ENCODE measurements at places on chromosomes 16 and 17.

- no peaks in the 10 kb centered on the region for H3K27me3 ChIP-seq
- DNase-seq = no peak
- H3K4me3 ChIP-seq = peak overlapping the region; percentile 80
- H3K36me3 ChIP-seq = no peaks in the 10 kb centered on the region
These were observed 12.0 kb upstream of the RPL13 start for GRCh38 chr16:89548344-89549006.

DNA sequence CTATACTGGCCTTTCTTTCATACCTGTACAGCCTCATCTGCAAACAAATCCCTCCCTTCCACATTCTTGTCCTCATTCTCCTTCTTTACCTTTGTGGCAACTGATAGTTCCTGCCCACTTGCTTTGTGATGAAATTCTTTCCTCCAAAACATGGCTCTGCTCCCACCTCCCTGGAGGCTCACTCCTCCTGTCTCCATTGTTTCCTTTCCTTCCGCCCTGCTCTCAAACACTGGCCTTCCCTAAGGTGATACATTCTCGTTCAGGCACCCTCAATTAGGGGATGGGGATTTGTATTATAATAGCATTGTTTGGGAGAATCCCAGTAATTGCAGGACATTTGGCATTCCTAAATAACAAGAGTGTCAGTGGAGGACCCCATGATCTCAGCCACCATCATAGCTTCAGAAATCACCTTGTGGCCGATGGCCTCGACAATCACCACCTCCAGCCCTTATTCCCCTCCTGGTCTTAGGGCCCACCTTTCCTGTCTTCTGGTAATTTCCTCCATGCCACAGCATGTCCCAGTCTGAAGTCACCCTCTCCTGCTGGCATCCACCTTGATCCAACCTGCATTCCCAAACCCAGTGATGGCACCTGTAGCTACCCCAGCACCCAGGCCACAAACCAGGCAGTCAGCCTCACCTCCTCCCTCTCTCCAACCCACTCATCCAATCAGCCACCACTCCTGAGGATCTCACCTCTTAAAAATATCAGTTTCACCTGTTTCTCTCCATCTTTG lies 7.9 kb downstream of the UNC119 start:
- H3K4me1 ChIP-seq = peaks cover 25% of the 10 kb centered on the region
- H3K27me3 ChIP-seq = no peaks in the 10 kb centered on the region
- no peak for DNase-seq
- no peak overlapping the region for H3K27ac ChIP-seq
- no peak overlapping the region for H3K4me3 ChIP-seq

- no peak for DNase-seq
- H3K27me3 ChIP-seq = peaks cover 3% of the 10 kb centered on the region
- no peaks in the 10 kb centered on the region for H3K4me1 ChIP-seq
- no peaks in the 10 kb centered on the region for H3K36me3 ChIP-seq
- no peak overlapping the region for H3K27ac ChIP-seq
These were observed 293.1 kb downstream of the MAP2K4 start for GRCh38 chr17:12313786-12314185.

- no peaks in the 10 kb centered on the region for H3K36me3 ChIP-seq
- DNase-seq = no peak
- no peaks in the 10 kb centered on the region for H3K27me3 ChIP-seq
- no peak overlapping the region for H3K4me3 ChIP-seq
- peaks cover 11% of the 10 kb centered on the region for H3K4me1 ChIP-seq
These were observed 6.0 kb downstream of the BCL7C start for GRCh38 chr16:30887927-30888326.

- H3K4me3 ChIP-seq = no peak overlapping the region
- peaks cover 31% of the 10 kb centered on the region for H3K4me1 ChIP-seq
- no peak for DNase-seq
- no peak overlapping the region for H3K27ac ChIP-seq
These were observed 3.6 kb downstream of the FLYWCH1 start for GRCh38 chr16:2915196-2915929.

GRCh38 chr16:87101903-87102302 lies 215.3 kb downstream of the C16orf95 start:
- H3K4me1 ChIP-seq = no peaks in the 10 kb centered on the region
- no peak overlapping the region for H3K27ac ChIP-seq
- H3K4me3 ChIP-seq = no peak overlapping the region
- H3K36me3 ChIP-seq = no peaks in the 10 kb centered on the region
- DNase-seq = no peak

DNA sequence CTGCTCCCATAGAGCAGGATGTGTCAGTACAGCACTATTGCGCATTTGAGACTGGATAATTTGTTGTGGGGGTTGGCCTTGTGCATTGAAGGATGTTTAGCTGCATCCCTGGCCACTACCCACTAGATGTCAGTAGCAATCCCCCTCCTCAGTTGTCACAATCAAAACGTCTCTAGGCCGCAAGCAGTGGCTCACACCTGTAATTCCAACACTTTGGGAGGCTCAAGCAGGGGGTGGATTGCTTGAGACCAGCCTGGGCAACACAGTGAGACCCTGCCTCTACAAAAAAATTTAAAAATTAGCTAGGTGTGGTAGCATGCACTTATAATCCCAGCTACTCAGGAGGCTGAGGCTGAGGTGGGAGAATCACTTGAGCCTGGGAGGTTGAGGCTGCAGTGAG lies 48.4 kb downstream of the CENPV start:
- H3K4me3 ChIP-seq = no peak overlapping the region
- H3K36me3 ChIP-seq = peaks cover 54% of the 10 kb centered on the region
- peaks cover 11% of the 10 kb centered on the region for H3K4me1 ChIP-seq
- DNase-seq = peak; percentile 43

DNA sequence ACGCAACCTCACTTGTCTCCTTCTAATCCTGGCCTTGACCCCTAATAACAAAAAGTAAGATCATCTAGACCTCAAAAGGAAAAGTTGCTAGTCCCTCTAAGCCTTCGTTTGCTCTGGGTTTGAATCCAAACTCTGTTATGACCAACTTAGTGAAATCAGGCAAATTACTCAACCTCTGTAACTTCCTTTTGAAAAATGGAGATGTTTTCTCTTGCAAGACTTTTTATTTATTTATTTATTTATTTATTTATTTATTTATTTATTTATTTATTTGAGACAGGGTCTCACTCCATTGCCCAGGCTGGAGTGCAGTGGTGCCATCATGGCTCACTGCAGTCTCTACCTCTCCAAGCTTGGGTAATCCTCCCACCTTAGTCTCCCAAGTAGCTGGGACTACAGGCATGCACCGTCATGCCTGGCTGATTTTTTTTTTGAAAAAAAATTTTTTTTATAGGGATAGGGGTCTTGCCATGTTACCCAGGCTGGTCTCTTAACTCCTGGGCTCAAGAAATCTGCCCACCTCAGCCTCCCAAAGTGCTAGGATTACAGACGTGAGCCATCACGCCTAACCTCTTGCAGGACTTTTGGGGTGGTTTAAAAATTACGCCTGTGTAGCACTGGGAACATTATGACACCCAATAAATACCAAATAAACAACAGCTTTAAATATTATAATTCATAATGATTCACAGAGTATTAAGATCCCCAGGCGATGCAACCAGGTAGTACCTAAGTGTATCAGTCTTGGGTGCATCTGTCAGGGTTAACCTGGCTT lies 63.4 kb downstream of the PITPNC1 start:
- H3K4me3 ChIP-seq = peak overlapping the region; percentile 89
- H3K36me3 ChIP-seq = no peaks in the 10 kb centered on the region
- peaks cover 93% of the 10 kb centered on the region for H3K4me1 ChIP-seq
- peak overlapping the region; percentile 99 for H3K27ac ChIP-seq
- no peaks in the 10 kb centered on the region for H3K27me3 ChIP-seq

DNA sequence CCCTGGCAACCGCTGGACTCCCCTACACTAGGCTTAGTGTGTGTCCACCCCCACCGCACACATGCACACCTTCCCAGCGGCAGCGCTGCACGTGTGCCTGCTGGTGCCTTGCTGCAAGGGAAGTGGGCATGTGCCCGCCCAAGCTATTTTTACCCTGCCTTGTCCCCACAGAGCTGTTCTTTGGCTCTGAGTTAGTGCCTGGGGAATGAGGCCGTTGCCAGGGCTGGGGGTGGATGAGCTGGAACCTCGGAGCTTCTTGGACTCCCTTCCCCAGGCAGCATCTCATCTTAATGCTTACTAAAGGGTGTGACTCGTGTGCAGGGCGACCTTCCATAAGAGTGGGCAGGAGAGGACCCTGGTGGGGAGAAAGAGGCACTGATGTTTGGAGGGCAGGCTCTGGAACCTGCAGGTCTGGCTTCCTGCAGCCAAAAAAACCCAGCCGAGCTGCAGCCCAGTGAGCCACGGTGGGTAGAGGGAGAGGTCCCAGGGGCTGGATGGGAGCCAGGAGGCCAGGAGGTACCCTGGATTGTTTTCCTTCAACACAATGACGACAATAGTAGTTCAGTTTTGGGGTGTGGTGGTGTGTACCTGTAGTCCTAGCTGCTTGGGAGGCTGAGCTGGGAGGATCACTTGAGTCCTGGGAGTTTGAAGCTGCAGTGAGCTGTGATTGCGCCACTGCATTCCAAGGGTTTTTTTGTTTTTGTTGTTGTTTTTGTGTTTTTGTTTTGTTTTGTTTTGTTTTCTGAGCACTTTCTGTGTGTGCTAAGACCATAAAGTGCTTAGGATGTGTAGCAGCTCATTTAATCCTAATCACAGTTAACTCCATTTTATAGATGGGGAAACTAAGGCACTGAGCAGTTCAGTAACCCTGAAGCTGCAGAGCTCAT lies 119.1 kb downstream of the RAB11FIP4 start:
- DNase-seq = no peak
- no peaks in the 10 kb centered on the region for H3K36me3 ChIP-seq
- no peaks in the 10 kb centered on the region for H3K27me3 ChIP-seq
- peaks cover 93% of the 10 kb centered on the region for H3K4me1 ChIP-seq
- H3K27ac ChIP-seq = peak overlapping the region; percentile 97

- no peak overlapping the region for H3K4me3 ChIP-seq
- DNase-seq = no peak
- H3K27me3 ChIP-seq = no peaks in the 10 kb centered on the region
- H3K27ac ChIP-seq = peak overlapping the region; percentile 0
- H3K4me1 ChIP-seq = no peaks in the 10 kb centered on the region
These were observed 48.9 kb downstream of the SNX29 start for GRCh38 chr16:12025472-12025871.

GRCh38 chr17:69418535-69418934 lies 4.0 kb downstream of the MAP2K6 start:
- no peak overlapping the region for H3K4me3 ChIP-seq
- no peak overlapping the region for H3K27ac ChIP-seq
- no peak for DNase-seq
- no peaks in the 10 kb centered on the region for H3K27me3 ChIP-seq
- H3K36me3 ChIP-seq = peaks cover 8% of the 10 kb centered on the region
- peaks cover 11% of the 10 kb centered on the region for H3K4me1 ChIP-seq

- DNase-seq = no peak
- H3K36me3 ChIP-seq = peaks cover 4% of the 10 kb centered on the region
- peak overlapping the region; percentile 46 for H3K27ac ChIP-seq
These were observed 9.2 kb upstream of the KANSL1 start for GRCh38 chr17:46202424-46202823.

- peaks cover 11% of the 10 kb centered on the region for H3K4me1 ChIP-seq
- no peak overlapping the region for H3K4me3 ChIP-seq
- H3K27ac ChIP-seq = no peak overlapping the region
- DNase-seq = no peak
- H3K36me3 ChIP-seq = no peaks in the 10 kb centered on the region
These were observed 2.6 kb downstream of the SPEM3 start for GRCh38 chr17:7431231-7431630.

- H3K4me3 ChIP-seq = no peak overlapping the region
- no peak for DNase-seq
- no peak overlapping the region for H3K27ac ChIP-seq
- no peaks in the 10 kb centered on the region for H3K36me3 ChIP-seq
- H3K27me3 ChIP-seq = no peaks in the 10 kb centered on the region
- H3K4me1 ChIP-seq = no peaks in the 10 kb centered on the region
These were observed 525.9 kb upstream of the CDH8 start for GRCh38 chr16:62562121-62562520.

- peaks cover 34% of the 10 kb centered on the region for H3K4me1 ChIP-seq
- H3K27ac ChIP-seq = no peak overlapping the region
- DNase-seq = peak; percentile 29
- peak overlapping the region; percentile 84 for H3K4me3 ChIP-seq
These were observed 1.7 kb downstream of the METRNL start for GRCh38 chr17:83080858-83081683.

DNA sequence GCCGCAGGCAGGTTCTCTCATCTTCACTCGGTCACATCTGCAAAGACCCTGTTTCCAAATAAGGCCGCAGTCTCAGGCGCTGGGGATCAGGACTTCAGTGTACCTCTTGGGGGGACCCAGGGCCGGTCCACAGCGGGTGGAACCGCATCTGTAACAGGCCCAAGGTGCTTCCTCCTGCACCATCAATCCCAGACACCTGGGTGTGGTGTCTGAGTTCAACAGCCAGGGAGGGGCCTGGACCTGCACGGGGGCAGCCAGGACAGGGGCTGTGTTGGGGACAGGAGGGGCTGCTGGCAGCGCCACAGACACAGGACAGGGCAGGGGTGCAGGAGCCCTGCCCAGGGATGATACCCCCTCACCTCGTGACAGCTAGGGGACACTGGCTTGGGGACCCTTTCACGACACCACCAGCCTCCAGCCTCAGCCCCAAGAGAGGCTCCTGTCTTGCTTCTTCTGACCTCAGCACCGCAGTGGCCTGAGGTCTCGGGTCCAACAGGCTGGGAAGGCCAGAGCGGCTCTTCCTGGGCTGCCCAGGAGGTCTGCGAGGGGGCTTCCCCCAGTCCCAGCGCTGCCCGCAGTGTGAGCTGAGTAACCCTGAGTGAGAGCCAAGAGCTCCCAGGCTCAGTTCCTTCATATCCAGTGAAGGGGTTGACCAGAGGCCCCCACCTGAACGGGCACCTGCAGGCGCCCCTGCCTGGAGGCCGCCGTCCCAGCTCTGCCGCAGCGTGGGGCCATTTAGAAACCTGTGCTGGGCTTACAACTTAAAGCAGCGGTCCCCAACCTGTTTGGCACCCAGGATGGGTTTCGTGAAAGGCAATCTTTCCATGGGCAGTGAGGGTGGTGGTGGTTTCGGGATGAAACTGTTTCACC lies 30.7 kb upstream of the BAHCC1 start:
- no peak for DNase-seq
- H3K27me3 ChIP-seq = peaks cover 58% of the 10 kb centered on the region
- H3K4me3 ChIP-seq = peak overlapping the region; percentile 48
- peak overlapping the region; percentile 11 for H3K27ac ChIP-seq
